ENCODE measurements at places on chromosomes 5 and 9. TPM values are rescaled to one million over a fixed set of nuclear protein-coding genes. Genes with fewer than 3 reads are reported as not detected.

Gene AJM1
- total RNA-seq: 3.2 TPM

DNA sequence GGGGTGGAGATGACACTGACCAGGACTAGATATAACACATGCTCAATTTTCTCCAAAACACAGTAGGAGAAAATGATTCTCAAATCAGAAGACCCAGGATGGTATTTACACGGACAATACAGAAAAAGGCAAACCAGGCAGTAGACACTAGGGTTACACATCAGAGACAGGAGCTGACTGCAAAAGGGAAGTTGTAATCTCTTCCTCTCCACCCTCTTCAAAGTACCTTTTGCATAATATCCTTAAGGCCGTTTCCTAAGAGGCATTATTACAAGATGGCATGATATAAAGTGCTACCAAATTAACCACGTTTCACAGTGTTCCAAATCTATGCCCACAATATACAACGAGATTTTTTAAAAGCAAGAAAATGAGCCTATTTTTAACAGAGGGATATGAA lies 39.2 kb downstream of the YIPF5 start:
- DNase-seq: no peak

GRCh38 chr9:127353882-127354281 lies 43.1 kb upstream of the SLC2A8 start:
- DNase-seq: no peak

DNA sequence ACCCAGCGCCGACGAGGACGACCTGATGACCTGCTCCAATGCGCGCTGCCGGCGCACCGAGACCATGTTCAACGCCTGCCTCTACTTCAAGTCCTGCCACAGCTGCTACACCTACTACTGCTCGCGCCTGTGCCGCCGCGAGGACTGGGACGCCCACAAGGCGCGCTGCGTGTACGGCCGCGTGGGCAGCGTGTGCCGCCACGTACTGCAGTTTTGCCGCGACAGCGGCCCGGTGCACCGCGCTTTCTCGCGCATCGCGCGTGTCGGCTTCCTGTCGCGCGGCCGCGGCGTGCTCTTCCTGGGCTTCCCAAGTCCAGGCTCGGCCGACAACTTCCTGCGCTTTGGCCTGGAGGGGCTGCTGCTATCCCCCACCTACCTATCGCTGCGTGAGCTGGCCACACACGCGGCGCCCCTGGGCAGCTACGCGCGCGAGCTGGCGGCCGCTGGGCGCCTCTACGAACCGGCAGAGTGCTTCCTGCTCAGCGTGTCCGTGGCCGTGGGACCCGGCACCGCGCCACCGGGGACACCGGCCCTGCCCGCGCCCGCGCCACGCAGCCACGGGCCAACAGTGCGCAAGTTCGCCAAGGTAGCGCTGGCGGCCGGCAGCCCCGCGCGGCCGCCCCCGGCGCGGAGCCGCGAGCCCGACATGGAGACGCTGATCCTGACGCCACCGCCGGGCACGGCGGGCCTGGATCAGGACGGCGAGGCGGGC lies 2.7 kb upstream of the PHPT1 start:
- DNase-seq: no peak

DNA sequence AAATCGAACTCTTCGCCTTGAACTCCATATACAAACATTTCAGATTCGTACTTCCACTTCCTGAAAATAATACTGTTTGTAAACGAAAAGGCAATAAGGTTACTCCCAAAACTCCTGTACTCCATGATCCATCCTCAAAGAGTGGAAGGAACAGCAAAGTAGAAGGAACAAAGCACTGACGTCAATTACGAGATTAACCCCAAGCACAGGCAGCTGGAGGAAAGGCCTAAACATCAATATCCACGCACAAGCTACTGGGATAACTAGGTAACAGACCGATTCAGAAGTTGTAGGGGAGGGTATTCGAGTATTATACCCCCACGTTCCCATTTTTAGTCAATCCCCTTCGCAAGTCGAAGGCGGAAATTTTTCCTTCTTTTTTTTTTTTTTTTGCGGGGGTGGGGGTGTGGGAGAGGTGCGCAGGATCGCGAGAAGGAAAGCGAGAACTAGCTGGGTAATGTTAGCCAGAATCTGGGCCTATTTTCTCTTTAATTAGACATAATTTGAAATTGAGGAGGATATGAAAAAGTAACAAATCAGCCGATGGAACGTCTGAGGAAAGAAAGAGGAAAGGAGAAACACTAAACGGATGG lies 909 bp downstream of the AFF4 start:
- DNase-seq: no peak

Gene ARHGEF28
- total RNA-seq: 0.27 TPM

Gene PCDHA1
- not detected for total RNA-seq

Gene ANKRD33B
- 32.7 TPM for total RNA-seq

DNA sequence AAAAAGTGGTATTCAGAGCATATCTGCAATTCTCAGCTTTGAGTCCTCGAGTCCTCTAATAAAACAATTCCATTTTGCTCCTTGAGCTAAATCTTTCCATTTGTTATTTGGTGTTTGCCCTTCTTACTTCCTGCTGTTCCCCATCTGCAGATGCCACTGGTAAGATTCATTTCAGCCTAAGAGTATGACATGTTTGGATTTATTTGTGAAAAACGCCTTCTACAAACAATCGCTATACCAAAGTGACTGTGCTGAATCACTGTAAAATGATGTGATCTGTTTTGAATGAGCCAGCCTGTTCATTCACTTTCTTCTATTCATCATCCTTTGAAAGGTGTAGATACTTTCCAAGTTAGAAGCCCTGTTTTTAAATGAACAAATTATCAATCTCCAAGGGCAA lies 27.7 kb downstream of the KCTD16 start:
- DNase-seq: no peak

GRCh38 chr5:139976703-139977102 lies 66.4 kb downstream of the NRG2 start:
- no peak for DNase-seq

- no peak for DNase-seq
Measured at GRCh38 chr9:36665387-36665786, 92.7 kb downstream of the MELK start.

DNA sequence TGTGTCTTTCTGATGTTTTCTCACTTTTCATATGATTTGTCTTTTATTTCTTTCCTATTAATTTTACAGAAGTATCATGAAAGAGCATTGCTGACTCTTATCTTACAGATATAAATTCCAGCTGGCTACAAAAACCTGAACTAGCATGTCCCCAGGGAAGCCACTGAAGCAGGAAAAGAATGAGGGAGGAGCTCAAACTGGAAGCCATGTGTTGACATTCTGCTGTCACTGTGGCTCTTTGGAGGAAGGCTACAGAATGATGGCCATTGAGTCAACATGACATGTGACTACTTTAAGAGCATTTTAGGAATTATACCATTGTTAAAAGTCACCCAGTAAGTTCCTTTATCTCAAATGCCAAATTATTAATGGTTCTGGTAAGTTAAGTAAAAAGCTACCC lies 638.3 kb upstream of the DMAC1 start:
- no peak for DNase-seq

Gene FCN1
- 2.3 TPM for total RNA-seq
